ENCODE measurements at places on chromosomes 6 and 20.

GRCh38 chr20:1964061-1964460 is 29.8 kb downstream of the PDYN start:
- no peak for DNase-seq

DNA sequence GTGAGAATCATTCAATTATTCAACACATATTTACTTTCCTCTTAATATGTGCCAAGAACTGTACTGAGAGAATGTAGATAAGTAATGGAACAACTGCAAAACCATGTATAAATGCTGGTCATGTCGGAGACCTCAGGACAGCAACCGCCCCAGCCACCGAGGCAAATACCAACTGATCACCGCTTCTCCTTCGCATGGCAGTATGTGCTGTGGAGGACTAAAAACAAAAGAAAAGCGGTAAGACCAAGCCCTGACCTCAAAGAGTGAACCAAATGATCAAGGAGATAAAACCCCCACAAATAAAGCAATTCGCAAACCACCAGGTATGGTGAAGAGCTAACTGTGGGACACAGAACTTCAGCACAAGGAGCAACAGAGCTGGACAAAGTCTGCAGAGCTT is 104.3 kb downstream of the TRERF1 start:
- DNase-seq = no peak

GRCh38 chr20:42775037-42775436 is 414.7 kb downstream of the PTPRT start:
- DNase-seq = no peak

GRCh38 chr6:167907837-167908681 is 81.3 kb downstream of the AFDN start:
- no peak for DNase-seq

DNA sequence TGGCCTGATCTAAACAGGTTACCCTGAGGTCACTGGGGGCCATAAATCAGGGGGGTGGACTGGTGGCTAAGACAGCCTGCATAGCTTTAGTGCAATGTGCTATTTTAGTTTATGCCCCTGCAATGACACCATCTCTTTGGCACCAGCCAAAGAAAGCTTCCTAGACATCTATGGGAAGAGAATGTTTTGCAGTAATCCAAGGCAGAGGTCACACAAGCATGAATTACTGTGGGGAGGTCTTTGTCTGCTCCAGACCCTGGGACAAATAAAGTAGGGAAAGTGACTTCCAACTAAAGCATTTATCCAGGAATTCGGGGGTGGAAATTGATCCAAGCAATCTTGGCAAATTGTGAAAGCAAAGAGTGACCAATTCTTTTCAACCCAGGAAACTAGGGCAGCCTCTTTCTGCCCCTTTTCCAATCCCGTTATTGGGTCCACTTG is 5.3 kb downstream of the RIPOR2 start:
- peak; percentile 85 for DNase-seq
